ENCODE measurements at places on chromosomes 11 and 22.

- no peak for DNase-seq
These were observed 127.8 kb downstream of the MYO18B start for GRCh38 chr22:25869771-25870170.

DNA sequence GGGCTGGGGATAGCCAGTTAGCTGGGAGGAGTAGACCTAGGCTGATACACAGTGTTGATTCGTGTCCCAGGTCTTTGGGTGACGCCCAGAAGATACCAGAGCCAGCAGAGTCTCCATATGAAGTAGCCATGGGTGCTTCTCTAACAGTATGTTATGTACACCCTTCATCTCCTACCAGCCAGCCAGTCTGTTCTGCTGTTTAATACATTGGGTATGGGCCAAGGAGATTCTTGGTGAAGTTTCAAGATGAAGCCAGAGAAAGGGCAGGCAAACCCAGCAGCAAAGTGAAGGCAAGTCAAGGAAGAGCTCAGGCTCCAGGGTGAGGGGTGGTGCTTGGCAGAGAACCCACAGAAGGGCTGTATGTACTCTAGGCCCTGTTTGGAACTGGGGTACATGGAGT lies 56.4 kb downstream of the PPFIBP2 start:
- no peak for DNase-seq

DNA sequence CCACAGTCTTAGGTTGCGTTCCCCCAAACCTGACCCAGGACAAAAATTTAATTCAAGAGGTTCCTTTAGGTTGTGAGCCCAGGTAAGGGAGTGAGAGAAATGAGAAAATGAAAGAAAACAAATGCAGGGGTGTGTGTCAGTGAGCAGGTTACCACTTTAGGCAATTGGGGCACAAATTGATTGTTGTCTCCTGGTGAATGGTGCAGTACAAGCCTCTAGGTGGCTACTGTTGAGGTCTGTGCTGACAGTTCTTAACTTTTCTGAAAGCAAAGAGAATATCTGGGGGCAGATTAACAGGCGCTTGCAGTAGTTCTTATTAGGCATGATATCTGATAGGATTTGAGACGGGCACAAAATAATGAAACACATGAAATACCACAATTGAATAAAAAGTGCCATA lies 894.6 kb downstream of the FAM181B start:
- no peak for DNase-seq

DNA sequence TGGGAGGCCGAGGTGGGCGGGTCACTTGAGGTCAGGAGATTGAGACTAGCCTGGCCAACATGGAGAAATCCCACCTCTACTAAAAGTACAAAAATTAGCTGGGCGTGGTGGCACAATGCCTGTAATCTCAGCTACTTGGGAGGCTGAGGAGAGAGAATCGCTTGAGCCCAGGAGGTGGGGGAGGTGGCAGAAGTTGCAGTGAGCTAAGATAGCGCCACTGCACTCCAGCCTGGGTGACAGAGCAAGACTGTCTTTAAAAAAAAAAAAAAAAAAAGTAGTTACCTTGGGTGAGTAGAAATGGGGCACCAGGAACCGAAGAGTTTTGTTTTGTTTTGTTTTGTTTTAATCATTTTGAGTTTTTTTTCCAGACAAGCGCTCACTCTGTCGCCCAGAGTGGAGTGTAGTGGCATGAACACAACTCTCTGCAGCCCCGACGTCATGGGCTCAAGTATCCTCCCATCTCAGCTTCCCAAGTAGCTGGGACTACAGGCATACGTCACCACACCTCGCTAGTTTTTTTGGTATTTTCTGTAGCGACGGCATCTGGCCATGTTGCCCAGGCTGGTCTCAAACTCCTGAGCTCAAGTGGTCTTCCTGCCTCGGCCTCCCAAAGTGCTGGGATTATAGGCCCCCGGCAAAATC lies 15.8 kb downstream of the THAP12 start:
- DNase-seq: no peak

- DNase-seq: no peak
These were observed 24.1 kb upstream of the SCN2B start for GRCh38 chr11:118200497-118200896.

- no peak for DNase-seq
These were observed 53.3 kb downstream of the TCF20 start for GRCh38 chr22:42217019-42217751.

DNA sequence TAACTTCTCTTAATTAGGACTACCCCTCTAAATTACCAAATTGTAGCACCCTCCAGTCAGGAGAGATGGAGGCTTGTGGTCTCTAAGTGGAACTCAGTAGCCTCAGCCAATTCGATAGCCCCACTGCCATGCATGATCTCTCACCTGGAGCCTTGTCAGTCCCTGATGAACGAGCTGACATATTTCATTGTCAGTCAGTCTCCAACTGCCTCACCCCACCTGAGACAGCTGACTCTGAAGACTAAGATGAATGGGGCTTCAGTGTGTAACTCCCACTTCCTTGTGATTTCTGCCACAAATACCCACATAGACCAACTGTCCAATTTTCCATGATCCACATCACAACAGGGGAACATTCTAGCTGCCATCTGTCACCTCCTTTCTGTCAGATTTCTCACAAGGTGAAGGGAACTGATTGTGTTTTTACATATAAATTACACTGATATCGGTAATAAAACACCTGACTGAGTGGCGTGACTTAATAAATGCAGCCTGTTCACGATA lies 206.5 kb downstream of the FAM181B start:
- DNase-seq: no peak
